DMS79 treated with DMSO at 0.1 percent for 48 hours (cell line): ENCODE measurements at places on chromosomes 4 and X.

GRCh38 chr4:186472948-186473347 lies 82.4 kb downstream of the MTNR1A start:
- no peak for DNase-seq

- no peak for DNase-seq
Measured at GRCh38 chrX:122625239-122625638, 558.8 kb upstream of the GRIA3 start.

- no peak for DNase-seq
Measured at GRCh38 chr4:169540774-169541173, 71.6 kb downstream of the NEK1 start.

- DNase-seq = no peak
Measured at GRCh38 chr4:2096073-2096609, 37.0 kb downstream of the NAT8L start.

DNA sequence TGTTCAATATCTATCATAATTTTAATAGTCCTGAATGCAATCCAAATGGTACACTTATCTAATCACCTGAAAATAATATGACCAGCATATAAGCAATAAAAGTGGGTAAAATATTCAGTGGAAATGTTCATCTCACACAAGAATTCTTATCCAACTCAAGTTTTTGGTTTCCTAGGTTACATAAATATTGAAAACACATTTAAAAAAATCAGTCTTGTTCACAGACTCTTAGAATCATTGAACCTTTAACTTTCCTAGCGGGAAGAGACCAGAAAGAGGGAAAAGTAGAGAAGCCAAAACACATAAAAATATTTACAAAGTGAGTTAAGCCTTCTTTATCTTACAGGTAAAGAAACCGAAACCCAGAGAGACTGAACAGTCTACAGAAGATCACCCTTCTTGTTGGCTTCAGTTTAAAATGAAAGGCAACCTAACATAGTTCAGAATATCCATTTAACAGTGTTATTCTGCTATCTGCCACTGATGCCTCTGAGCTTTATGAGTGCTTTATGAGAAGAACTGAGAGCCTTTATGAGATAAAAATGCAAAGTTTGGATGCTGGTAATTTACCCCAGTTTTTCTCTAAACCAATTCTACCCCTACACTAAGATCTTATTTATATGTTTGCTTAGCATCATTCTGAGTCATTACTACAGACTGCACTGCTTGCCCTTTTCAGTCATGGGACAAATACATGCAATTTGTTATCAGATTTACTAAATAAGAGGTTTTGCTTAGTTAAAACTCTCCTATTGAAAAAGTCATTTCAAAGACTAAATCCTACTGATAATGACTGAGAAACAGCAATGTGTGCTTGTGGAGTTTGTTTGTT lies 453.3 kb upstream of the INTU start:
- no peak for DNase-seq

GRCh38 chrX:41824551-41824950 lies 98.8 kb downstream of the CASK start:
- DNase-seq = no peak

DNA sequence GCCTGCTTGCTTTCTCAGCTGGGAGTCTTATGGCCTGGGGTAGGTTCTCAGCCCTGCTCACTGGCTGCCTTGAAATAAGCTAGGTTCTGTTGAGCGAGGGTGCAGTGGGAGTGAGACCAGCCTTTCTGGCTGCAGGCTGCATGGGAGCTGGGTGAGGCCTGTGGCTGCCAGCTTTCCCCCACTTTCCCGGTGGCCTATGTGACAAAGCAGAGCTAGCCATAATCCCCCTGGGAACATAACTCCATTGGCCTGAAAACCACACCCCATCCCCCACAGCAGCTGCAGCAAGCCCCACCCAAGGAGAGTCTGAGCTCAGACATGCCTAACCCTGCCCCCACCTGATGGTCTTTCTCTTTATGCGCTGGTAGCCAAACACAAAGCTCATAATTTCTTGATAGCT lies 118.9 kb downstream of the KLHL4 start:
- no peak for DNase-seq

DNA sequence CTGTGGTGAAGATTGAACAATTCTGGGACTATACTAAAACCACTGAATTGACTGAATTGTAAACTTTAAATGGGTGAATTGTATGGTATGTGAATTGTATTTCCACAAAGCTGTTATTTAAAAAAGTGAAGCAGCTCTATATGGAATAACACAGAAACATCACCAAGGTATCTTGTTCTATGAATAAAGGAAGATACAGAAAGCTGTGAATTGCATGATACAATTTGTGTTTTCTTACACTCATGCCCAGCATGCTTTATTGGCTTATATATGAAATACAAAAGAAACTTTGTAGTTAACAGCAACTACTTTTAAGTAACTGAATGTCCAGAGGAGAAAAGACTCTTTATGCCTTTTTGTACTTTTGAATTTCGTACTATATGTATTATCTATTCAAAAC lies 11.5 kb downstream of the CBR4 start:
- no peak for DNase-seq

GRCh38 chrX:108178143-108178498 lies 86.5 kb downstream of the ATG4A start:
- DNase-seq = no peak

DNA sequence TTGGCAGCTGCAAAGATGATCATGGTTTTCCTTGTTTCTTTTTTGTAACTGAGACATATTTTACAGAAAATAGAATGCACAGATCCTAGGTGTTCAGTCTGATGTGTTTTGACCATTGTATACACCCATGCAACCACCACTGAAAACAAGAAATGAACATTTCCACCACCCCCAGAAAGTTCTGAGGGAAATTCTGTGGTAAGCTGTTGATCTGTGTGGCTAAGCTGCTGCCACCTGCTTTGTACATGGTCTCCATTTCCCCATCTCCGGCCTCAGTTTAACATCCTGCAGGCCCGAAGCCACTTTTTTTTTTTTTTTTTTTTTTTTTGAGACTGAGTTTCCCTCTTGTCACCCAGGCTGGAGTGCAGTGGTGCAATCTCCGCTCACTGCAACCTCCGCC lies 65.3 kb downstream of the NYX start:
- no peak for DNase-seq

- DNase-seq = peak; percentile 54
Measured at GRCh38 chrX:120468825-120469525, at the start of gene LAMP2. TSS of gene LAMP2 (minus strand) at chrX:120469296. CDS start at chrX:120469169, 127 bp downstream.

- no peak for DNase-seq
Measured at GRCh38 chrX:29012867-29013266, 425.6 kb downstream of the IL1RAPL1 start.

GRCh38 chr4:113837397-113837796 lies 75.9 kb upstream of the CAMK2D start:
- DNase-seq = no peak
